NCI-H226 (cell line): ENCODE measurements at places on chromosomes 2 and 18.

DNA sequence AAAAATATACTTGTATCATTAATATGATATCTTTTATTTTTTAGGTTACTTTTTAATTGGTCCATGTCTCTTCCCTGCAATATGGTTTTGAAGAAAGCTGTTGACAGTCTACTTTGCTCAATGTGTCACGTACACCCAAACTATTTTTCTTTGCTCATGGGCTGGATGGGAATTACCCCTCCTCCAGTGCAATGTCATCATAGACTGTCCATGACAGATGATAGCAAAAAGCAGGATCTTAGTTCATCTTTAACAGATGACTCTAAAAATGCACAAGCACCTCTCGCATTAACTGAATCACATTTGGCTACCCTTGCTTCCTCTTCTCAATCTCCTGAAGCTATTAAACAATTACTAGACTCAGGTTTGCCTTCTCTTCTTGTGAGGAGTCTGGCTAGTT lies 112.9 kb upstream of the TTC27 start:
- DNase-seq = no peak

DNA sequence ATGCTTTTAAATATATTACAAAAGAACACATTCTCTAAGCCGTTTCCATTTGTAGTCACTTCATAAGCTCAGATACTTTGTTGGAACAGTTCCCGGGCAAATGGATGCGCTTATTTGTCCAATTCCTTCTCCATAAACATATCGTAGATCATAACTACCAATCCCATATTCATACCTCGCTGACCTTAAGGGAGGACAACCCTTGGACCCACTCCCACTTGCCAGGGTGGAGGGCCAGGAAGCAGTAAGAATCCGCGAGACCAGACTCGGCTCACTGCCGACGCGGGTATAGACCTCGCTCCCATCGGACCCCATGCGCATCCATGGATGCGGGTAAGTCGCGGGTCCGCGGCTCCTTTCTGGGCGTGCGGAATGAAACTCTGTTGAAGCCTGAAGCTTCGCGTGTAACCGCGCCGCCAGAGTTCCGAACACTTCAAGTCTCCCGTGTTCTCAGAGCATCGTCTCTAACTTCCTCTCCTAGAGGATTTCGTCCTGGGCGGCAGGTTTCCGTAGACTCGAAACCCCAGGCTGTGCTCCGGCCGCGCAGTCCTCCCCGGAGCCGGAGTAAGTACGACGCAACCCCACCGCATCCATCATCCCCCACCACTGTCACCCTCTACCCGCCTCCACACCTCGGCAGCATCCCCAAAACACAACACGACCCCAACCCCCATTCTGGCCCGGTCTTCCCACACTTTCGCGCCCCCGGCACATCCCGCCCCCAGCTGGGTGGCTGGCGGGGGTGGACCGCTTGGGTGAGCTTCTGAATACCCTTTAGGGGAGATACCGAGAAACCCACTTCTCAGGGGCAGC lies 1.1 kb downstream of the DSC3 start:
- DNase-seq = peak; percentile 60

DNA sequence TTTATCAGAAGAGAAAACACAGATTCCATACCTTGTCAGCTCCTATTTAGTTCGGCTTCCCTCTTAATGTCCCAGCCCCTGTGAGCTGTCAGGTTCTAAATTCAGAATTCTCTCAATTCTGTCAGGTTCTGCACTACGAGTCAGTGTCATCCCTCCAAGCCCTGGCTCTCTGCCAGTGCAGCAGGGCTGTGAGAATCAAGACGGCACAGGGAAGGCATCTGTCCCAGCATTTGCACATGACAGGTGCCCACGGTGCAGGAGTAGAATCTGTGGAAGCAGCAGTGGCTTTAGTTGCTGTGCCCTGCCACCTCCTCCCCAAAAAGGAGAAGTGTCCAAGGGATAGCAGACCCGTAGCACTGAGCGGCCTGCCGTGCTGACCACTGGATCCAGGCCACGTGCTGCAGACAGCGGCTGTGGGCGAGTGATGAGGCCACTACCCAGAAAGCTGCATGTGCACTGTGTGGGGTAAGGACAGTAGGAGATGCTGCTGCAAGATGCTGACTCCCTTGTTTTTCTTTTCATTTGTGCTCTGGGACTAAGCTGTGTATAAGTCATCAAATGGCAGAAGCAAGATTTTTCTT lies 12.8 kb downstream of the RBFA start:
- no peak for DNase-seq

DNA sequence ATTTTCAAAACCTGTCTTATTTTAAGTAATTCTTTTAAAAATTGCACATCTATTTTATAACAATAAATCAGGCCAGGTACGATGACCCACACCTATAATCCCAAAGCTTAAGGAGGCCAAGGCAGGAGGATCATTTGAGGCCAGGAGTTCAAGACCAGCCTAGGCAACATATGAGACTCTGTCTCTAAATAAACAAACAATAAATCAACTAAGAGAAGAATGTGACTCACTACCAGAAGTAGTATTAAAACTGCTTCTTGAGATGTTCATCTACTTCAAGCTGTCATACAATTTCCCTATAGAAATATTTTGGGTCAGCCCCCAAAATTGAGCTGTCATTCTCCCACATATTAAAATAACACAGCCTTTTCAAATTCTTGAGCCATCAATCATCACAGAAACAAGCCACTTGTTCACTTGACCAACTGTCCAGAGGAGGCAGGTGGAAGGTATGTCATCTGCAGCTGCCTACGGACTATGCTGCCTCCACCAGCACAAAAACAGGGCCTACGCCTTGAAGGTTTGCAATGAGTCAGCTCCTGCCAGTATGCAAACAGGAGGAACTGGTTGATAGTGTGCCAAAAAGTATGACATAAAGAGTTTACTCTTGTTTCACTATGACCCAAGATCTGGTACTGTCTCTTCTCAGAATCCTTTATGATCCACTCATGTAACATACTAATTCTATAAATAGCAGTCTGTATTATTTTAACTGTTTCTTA lies 33.6 kb downstream of the KIDINS220 start:
- peak; percentile 95 for DNase-seq
